Hematopoietic multipotent progenitor cell treated with erythropoietin and hydrocortisone succinate and interleukin-3 and kit ligand, for 15 days (in vitro differentiated cells): ENCODE measurements at places on chromosomes 1 and 21.

DNA sequence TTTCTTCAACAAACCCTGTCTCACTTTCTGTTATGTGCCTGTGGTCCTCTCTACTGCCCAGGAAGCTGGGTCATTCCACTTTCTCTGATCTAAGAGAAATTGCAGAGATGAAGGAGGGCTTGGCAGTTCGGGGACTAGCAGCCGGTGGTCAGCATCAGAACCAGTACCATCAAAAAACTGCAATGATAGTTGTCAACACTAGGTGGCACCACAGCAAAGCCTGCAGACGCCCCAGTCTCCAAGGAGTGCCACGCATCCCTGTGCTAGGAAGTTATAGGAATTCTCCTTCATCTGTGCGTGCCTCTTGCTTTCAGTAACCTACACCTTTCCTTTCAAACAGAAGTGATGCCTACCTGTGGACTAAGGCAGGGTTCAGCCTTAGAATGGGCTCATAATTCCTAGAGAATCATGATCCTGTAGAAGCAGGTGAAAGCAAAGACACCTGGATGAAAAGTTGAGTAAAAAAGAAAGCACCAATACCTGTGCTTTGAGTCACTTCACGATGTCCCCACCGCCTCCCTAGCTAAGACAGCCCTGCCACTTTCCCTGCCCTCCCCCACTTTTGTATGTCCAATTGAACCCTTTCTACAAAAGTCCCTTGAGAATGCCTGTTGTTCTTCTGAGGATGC, 129.2 kb downstream of the ADAMTS1 start:
- peak; percentile 18 for DNase-seq

GRCh38 chr1:248858096-248858890, 592 bp downstream of the ZNF692 start:
- peak; percentile 67 for DNase-seq

GRCh38 chr1:234512451-234512861, 33.5 kb upstream of the TARBP1 start:
- DNase-seq, result no peak

DNA sequence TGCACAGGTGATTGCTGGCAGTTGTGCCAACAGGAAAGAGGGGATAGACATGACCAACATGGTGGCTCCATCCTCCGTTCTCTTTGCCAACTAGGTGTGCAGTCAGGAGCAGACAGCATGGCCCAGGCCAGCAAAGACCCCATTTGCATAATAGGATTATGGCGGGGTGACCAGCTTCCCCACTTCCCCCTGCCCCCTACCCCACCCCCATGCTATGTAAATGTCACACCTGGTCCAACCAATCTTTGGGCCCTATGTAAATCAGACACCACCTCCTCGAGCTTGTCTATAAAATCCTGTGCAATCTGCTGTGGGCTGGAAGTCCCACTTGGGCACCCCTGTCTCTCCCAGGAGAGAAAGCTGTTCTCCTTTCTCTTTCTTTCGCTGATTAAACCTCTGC, 146.0 kb downstream of the SLC30A10 start:
- DNase-seq, result no peak

DNA sequence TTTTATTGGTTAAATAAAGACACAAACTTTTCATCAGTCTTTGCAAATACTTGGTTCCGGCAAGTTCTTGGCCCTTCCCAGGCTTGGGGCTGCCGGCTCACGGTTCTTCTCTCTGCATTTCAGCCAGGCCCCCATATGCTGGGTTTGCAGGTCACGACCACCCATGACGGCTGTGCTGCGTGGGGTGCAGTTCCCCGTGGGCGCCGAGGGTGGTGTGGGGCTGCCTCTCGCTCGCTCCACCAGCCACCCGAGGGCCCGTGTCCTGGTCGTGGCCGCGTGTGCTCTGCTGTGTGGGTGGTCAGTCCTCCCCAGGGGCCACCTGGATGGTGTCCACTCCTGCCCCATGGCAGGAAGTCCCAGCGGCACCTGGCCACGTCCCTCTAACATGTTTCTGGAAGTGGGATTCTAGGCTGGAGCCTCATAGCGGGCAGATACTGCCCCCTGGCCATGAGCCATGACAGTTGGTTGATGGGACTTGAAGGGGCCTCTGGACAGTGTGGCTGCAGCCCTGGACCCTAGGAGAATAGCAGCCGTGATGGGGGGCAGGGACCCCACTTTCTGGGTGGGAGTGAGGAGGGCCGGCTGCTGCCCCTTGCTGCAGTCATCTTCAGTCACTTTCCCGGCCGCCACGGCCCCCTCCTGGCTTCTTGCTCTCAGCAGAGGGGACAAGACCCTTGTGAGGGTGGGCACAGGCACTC, 46.3 kb downstream of the SKI start:
- DNase-seq, result no peak

GRCh38 chr1:20485527-20486456, at the start of gene CAMK2N1:
Gene CAMK2N1 (minus strand): TSS chr1:20486210. CDS start chr1:20485379, 831 bp downstream.
- DNase-seq, result no peak

- DNase-seq, result no peak
Observed at GRCh38 chr1:184647471-184647870, 107.2 kb downstream of the EDEM3 start.

DNA sequence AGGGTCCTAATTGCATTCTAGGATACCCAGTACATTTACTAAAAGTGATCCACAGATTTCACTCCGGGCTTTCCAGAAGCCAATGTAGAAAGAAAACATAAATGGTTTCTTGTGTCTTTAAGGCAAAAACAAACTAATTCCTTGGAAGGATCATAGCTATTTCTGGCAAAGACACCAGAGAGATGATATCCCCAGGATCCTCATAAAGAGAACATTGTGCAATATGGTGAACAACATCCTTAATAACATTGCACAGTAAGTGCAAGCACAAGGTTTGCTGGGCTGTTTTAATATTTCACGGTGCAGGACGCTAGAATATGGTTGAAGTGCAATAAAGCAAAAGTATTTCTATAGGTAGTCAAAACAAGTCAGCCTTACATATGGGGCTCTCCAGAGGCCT, 83.0 kb downstream of the NTPCR start:
- DNase-seq, result no peak

GRCh38 chr21:14229399-14229798, 13.4 kb downstream of the RBM11 start:
- DNase-seq, result no peak

DNA sequence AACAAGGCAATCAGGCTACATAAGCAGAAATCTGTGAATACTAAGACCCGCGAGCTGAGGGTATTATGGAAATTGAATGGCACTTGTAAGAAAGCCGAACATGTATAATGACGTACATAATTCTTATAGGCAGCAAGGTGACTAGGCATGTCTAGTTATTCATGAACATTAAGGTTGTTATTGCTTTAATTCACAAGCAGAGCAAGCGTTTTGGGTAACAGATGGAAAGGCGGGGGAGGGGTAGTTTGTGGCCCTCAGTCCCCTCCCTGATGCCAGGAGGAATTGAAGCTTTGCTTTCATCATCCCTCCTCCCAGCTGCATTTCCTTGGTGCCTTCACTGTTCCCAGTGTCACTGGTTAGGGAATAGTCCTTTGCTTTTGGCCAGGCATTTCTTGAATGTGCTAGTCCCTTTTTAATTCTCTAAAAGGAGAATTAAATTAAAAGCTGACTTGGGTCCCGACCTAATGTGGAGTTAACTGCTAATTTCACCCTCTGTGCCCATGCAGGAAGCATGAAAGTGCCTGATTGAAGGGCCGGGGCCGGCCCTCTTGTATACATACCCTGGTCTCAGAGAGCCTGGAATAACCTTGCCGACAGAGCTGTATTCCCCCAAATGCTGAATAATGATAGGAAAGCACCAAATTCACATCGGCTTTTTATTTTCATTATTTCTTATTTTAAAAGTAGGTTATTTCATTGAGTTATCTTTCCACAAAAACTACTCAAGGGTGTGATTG, 42.5 kb downstream of the RYR2 start:
- DNase-seq, result no peak

- no peak for DNase-seq
Observed at GRCh38 chr1:182135946-182136345, 74.4 kb upstream of the ZNF648 start.

- no peak for DNase-seq
Observed at GRCh38 chr1:75135573-75136194, 1.5 kb downstream of the LHX8 start.

- DNase-seq, result no peak
Observed at GRCh38 chr1:41465741-41466140, 18.7 kb downstream of the EDN2 start.

GRCh38 chr21:42190486-42190863, 28.5 kb upstream of the ABCG1 start:
- DNase-seq, result no peak

DNA sequence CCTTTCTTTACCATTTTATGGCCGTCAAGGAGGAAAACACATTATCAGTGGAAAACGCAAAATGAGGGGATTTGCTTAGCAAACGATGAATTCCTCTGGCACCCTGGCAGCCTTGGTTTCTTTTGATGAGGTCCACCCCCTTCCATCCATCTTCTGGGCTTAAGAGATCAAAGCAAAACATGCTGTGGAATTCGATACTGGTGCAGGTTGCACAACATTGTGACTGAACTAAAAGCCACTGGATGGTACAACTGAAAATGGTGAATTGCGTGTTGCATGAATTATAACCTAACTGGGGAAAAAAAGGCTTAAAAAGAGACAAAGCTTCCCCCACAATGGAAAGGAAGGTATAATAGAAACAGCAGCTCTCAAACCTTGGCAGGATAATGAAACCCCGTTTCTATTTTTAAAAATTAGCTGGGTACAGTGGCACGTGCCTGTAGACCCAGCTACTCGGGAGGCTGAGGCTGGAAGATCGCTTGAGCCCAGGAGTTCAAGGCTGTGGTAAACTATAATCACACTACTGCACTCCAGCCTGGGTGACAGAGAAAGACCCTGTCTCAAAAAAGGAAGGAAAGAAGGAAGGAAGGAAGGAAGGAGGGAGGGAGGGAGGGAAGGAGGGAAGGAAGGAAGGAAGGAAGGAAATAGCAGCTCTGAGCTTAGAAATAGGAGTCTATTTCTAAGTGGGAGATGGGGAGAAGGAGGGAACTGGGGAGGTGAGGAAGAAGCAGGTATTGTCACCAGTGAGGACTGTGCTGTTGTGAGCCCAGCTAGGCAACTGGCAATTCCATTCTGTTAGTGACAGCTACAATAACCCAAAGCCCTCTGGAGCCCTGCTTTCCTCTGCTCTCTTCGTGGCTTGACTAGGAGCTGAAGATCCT, 29.0 kb upstream of the LGALS8 start:
- DNase-seq, result no peak

DNA sequence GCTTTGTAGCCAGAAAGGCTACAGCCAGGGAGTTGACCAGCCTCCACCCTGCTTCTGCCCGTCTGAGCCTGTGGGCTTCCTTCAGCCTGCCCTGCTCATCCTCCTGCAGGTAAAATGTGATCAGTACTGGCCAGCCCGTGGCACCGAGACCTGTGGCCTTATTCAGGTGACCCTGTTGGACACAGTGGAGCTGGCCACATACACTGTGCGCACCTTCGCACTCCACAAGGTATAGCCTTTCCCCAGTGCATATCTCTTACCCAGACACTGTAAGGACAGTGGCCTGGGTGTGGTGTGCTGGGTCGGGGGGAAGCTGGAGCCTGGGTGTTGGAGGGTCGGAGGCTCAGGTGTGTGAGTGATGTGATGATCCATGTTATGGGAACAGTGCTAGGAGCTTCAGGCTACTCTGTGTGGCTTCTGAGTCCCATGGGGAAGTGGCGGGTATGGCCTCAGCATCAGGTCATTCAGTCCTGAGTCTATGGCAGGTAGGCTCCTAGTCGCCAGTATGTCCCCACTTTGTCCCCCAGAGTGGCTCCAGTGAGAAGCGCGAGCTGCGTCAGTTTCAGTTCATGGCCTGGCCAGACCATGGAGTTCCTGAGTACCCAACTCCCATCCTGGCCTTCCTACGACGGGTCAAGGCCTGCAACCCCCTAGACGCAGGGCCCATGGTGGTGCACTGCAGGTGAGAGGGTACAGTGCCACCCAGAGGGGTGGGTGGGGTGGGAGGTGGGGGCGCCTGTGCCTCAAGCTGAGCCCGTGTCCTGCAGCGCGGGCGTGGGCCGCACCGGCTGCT, 31.2 kb upstream of the KDM4A start:
- no peak for DNase-seq

DNA sequence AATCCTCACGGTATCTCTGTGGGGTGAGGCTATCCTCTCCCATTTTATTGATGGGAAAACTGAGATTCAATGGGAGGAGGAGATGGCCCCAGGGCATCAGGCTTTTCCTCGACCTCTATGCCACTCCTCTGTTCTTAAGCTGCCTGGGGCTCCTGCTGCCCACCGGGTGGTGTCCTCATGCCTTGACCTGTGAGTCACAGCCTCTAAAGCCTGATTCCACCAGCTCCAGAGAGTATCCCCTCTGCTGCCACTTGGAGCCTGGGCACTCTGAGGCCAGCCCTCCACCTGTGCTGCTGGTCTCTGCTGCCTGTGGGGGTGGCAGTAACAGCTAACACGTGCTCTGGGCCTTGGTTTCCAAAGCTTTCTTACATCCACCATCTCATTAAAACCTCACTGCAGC, 241.2 kb downstream of the TRABD2B start:
- DNase-seq, result no peak

GRCh38 chr21:45357436-45358260, 47.3 kb upstream of the COL18A1 start:
- no peak for DNase-seq

- peak; percentile 74 for DNase-seq
Observed at GRCh38 chr21:14259747-14260146, 43.8 kb downstream of the RBM11 start.

- no peak for DNase-seq
Observed at GRCh38 chr1:248047008-248047407, 372 bp downstream of the OR2L3 start.

GRCh38 chr1:109786531-109787021, 22.9 kb upstream of the EPS8L3 start:
- DNase-seq, result no peak

GRCh38 chr1:192545896-192546521, 29.6 kb upstream of the RGS1 start:
- no peak for DNase-seq

- DNase-seq, result no peak
Observed at GRCh38 chr1:77776007-77776700, 3.3 kb upstream of the MIGA1 start.

DNA sequence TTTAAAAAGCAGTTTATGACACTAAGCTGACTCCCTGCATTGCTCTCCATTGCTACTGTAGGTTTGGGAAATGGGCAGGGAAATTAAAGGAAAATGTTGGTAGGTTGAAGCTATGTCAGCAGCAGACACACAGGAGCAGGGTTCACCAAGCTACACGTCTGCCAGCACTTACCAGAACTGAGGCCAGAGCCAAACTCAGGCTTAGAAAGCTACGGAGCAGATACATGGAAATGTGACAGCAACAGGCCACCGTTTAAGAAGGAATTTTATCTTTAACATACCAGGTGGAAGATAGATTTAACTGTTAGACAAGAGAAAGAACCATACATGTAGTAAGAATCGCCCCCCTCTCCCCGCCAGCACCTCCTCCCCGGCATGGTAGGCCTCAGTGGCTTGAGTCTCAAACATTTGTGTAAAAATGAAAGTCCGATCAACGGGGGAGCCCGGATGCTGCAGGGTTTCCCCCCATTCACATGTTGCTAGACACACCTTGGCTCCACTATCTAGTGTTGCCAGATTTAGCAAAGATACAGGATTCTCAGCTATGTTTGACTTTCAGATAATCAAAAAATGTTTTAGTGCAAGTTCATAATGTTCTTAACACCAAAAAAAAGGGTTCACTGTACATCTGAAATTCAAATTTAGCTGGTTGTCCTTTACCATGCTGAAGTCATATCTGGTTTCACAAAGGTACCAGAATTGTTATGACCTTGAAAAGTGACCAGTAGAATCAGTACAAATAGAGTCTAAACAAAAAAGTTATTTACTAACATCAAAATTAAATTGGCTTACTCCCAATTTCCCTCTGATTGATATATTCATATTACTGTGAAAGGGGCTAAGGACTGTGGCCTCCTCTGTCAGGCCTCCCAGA, 6.7 kb downstream of the OR2T11 start:
- no peak for DNase-seq

GRCh38 chr1:1627261-1627828, 4.6 kb upstream of the MMP23B start:
- no peak for DNase-seq
